ENCODE measurements at places on chromosomes 3 and 15. TPM values are rescaled to one million over a fixed set of nuclear protein-coding genes. Genes with fewer than 3 reads are reported as not detected.

CELSR3 gene
- 67.9 TPM for total RNA-seq

COLQ gene
- total RNA-seq: 14.4 TPM

GPR156 gene
- 9.1 TPM for total RNA-seq

REC114 gene
- not detected for total RNA-seq

CFAP100 gene
- total RNA-seq: 5.9 TPM

C3orf52 gene
- 0.63 TPM for total RNA-seq

ELL3 gene
- total RNA-seq: 5.0 TPM

CILP gene
- total RNA-seq: 0.63 TPM

SYNM gene
- total RNA-seq: 6.3 TPM

PSMD6 gene
- 89.2 TPM for total RNA-seq

SNTN gene
- total RNA-seq: not detected

TRA2B gene
- total RNA-seq: 258 TPM

PPARG gene
- total RNA-seq: 1.3 TPM

SLCO3A1 gene
- 17.8 TPM for total RNA-seq

LEKR1 gene
- 1.3 TPM for total RNA-seq

All from parietal lobe (tissue), 2 donors.